ENCODE measurements at places on chromosomes 12 and 14.

GRCh38 chr14:92626041-92626440 is 112.5 kb downstream of the RIN3 start:
- DNase-seq = no peak

DNA sequence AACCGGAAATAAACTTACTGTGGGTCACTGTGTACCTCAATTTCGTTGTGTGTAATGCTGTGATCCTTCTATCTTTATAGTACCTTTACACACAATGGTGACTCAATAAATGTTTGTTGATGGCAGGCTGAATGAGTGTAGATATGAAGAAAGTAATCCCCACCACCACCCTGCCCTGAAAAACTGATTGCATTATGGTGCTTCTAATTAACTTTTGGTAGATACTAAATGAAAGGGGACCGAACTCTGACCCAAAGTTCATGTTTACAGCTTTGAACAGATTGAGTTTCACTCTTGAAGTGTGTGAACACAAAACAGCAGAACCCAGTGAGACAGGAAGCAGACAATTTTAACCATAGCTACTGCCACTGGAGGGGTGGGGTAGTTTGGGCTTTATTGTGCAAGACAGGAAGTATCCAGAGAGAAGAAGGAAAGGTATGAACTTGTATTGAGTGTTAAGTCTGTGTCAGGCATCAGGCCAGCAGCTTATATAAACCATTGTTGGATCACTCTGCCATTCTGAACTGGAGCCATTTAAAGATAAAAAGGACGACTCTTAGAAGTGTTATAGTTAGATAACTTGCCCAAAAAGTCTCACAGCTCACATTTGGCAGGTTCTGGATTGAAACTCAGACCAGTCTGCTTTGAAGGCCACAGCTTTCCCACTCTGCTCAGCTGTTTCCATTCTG is 197.0 kb upstream of the AMIGO2 start:
- DNase-seq = peak; percentile 53

DNA sequence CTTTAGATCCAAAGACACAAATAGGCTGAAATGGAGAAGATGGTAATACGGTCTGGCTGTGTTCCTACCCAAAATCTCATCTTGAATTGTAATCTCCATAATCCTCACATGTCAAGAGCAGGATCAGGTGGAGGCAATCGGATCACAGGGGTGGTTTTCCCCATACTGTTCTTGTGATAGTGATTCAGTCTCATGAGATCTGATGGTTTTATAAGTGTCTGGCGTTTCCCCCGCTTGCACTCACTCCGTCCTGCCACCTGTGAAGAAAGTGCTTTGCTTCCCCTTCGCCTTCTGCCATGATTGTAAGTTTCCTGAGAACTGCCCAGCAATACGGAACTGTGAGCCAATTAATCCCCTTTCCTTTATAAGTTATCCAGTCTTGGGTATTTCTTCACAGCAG is 1795.5 kb upstream of the FLRT2 start:
- DNase-seq = no peak

- no peak for DNase-seq
Observed at GRCh38 chr14:101473045-101473729, 88.1 kb upstream of the DIO3 start.

GRCh38 chr14:32354716-32355115 is 25.6 kb downstream of the AKAP6 start:
- no peak for DNase-seq

DNA sequence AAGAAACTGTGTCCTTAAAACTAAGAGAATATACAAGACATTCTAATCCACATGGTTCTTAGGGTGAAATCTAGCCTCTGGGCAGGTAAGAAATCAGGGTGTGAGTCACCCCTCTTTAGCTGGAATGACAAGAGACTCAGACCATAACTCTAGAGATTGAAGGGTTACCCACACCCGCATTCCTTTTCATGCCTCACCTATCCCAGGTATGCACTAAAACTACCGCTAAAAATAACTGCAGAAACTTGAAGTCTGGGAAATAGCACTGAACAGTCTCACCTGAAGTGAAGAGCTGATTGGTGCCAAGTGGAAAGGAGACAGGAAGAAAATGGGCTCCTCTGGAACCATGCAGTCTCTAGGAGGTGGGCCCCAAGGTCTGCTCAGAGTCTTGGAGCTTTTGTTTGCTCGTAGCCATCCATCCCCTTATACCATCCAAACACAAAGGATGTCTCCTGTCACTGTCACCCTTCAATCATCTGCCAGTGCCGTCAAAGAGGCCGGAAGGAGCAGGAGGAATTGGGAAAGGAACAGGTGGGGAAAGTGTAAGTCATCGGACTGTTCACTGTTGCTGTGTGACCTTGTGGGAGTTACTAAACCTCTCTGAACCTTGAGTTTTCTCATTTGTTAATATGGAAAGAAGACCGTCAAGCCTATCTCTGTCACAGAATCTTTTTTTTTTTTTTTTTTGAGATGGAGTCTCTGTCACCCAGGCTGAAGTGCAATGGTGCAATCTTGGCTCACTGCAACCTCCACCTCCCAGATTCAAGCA is 22.4 kb downstream of the DDX47 start:
- no peak for DNase-seq

GRCh38 chr12:2539938-2540337 is 254.8 kb upstream of the FKBP4 start:
- DNase-seq = no peak

- DNase-seq = no peak
Observed at GRCh38 chr14:49769581-49770211, 1.7 kb downstream of the KLHDC2 start.

DNA sequence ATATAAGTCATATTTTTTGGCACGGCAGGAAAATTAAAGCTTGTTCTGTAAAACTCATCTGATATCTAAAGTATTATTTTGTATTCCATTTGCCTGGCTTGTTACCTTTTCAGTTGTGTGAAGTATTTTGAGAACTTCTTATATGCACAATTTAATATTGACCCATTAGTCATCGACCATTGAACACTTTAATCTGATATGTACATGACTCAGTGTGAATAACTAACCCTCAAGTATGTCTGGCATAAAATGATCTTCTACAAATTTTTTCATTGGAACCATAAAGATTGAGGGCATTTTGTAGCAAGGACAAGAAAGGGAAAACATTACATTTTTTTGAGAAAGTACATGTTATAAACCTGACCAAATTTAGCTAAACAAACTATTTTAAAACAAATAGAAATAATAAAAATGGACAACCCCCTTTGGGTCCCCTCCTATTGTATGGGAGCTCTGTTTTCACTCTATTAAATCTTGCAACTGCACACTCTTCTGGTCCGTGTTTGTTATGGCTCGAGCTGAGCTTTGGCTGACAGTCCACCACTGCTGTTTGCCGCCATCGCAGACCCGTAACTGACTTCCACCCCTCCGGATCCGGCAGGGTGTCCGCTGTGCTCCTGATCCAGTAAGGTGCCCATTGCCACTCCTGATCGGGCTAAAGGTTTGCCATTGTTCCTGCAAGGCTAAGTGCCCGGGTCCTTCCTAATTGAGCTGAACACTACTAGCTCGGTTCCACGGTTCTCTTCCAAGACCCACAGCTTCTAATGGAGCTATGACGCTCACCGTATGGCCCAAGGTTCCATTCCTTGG is 118.8 kb downstream of the SLC6A15 start:
- no peak for DNase-seq

DNA sequence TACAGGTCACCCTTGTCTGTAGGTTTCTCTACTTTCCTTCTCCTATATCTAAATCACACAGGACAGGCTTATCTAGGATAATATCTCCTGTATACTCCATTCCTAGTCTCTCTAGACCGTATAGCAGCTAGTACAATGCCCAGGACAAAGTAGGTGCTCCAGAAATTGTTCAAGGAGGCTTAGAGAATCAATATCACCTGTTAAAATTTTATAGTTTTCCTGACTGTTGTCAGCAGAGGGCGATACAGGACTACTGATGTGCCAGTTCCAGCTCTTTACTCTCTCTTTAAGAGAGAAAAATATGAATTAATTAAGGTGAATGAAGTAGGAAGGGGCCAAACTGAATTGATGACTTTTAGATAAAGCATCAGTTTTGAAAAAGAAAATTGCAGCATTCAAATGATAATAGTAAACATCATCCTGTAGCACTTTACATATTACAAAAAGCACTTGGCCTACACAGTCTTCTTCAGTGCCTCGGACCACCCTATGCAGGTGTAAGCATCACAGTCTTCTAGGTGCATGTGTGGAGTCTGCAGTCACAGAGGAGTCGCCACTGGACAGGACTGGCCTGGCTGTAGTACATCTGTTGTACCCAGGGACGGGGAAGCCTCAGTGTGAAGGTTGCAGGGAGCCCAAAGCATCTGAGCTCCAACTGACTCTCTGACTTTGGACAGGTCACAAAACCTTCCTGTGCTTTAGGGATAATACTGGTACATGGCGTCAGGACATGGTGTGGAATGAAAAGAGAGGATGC is 61.9 kb upstream of the MAX start:
- DNase-seq = peak; percentile 6

GRCh38 chr14:91223028-91223783 is 21.3 kb downstream of the GPR68 start:
- no peak for DNase-seq

DNA sequence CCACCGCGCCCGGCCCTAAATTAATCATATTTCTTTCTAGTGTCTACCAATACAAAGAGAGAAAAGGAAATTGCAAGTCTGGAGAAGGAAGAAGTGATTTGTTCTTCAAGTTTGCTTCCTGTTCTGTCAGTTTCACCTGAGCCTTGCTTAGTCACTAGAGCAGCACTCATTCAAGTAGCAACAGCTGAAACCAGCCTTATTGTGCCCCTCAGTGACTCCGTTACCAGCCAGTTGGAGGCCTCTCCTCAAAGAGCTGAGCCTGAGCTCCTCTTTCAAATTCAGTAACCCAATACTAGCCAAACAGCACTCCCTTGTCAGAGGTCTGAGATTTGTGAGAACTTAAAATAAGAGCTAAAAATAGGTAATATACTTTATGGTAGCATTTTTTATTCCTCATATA is 17.4 kb downstream of the PAWR start:
- no peak for DNase-seq

Data from NCI-H1436 treated with DMSO at 0.1 percent for 48 hours (cell line).